ENCODE measurements at places on chromosomes 6 and 20.
A peak's percentile ranks its signal among the peaks of the same experiment; 100 is the strongest.

DNA sequence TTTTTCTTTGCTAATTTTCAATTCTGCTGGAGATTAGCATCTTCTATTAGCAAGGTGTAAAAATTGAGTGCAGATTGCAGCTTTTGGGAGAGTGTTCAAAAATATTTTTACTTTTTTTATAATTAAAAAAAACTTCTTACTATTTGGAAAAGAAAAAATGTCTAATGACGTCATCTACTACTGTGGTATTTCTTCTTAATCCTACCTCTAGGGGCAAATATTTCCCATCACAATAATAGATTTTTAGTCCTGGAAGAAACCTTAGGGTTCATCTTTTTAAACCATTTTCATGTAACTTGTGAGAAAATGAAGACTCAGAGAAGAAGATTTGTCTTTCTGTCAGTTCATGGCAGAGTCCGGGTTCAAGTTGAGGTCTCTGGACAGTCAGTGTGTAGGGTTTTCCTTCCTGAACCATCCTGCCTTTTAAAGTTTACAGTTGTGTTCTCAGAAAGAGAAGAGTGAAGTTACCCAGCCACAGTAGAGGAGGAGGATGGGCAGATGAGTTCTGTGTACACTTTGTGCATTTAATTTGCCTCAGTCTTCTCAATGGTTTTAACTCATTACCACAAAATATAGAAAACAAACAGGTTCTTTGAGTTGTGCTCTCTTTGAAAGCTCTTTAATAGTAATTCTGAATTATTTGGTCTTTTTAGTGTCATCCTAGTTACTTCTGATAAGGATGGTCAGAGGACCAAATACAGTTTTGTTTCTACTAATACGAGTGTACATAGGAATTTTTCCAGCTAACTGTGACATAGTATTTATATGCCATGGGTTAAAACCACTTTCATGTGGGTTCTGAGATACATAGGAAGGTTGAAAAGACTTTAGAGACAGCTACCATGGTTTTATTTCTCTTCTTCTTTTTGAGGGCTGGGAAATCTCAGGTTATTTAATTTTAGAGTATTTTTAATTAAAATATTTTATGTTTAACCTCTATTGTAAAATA, 184.7 kb downstream of the CDKAL1 start:
- no peak for DNase-seq

GRCh38 chr6:141848029-141848890, 284.5 kb upstream of the GJE1 start:
- DNase-seq = no peak

DNA sequence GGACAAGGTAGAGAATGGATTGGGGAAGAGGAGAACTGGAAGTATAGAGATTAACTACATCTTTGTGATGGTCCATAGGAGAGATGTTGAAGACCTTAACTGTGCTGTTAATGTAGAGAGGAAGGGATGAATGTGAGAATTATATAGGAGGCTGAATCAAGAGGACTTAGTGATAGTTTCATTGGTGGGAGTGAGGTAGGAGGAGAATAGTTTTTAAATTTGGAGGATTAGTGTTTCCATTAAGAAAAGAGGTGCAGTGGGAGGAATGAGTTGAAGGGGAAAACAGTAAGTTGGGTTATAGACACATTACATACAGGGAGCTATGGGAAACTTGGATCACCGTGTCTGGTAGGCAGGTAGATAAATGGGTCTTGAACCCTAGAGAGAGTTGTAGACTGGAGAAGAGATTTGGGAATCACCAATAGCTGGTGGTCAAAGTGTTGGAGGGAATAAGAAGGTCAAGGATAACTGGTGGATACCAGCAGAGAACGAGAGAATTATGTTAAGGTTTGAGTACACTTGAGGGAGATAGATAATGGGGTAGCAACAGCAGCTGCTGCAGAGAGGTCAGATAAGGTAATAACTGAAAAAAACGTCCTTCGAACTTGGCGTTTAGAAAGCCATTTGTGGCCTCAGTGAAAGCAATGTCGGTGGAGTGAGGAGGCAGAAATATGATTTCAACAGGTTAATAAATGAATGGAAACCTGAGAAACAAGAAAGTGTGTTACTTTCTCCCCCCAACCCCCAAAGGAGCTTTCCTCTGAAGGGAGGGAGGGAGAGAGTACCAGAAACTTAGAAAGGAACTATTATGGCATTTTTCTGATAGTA, 3.1 kb downstream of the C6orf89 start:
- DNase-seq = peak; percentile 59

DNA sequence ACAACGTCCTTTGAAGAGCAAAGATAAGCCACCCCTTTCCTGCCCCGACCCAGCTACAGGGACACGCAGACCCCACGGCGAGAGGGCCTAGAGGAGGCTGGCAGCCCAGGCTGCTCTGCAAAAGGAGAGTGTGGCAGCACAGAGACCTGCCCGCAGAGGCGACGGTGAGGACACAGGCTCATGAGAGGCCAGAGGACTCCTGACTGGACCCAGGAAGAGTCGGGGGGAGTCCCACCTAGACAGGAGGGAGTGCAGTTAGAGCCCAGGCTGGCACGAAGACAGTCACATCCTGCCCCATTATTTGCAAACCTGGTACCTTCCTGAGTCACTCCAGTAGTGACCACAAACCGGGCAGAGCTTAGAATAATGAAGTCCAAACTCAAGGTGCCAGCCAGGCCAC, 227.7 kb upstream of the CDH4 start:
- no peak for DNase-seq

DNA sequence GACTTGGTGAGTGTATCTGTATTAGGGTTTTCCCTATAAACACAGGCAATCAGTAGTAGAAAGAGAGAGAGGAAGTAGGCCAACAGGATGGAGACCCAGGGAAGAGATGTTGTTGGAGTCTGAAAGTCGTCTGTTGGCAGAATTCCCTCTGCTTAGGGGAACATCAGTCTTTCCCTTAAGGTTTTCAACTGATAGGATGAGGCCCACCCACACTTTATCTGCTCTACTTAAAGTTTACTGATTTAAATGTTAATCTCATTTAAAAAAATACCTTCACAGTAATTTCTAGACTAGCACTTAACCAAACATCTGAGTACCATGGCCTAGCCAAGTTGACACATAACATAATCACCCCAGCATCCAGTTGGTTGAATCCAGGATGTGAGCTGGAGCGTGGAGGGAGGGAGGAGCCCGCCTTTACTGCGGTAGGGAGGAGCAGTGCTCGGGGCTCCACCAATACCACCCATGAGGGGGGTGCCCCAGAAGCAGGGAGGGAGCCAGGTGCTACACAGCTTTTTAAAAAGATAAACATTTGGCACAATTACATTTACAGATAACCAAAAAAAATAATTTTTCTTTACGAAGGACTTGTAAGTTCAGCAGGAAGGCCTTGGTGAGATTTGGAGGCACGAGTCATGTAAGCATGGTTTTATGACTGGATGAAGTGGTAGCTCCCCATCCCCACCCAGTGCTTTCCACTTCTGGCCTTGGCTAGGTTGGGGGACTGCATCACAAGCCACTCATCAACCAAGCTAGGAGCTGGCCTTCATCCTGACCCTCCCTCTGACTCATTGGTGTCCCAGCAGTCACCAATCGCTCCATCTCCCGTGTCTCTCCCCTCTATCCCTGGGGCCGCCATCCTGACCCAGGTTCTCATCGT, 18.4 kb upstream of the SNX9 start:
- no peak for DNase-seq

GRCh38 chr6:167485186-167485978, 160.5 kb downstream of the TTLL2 start:
- peak; percentile 58 for DNase-seq

GRCh38 chr6:68880050-68880813, 245.2 kb downstream of the ADGRB3 start:
- DNase-seq = peak; percentile 54

DNA sequence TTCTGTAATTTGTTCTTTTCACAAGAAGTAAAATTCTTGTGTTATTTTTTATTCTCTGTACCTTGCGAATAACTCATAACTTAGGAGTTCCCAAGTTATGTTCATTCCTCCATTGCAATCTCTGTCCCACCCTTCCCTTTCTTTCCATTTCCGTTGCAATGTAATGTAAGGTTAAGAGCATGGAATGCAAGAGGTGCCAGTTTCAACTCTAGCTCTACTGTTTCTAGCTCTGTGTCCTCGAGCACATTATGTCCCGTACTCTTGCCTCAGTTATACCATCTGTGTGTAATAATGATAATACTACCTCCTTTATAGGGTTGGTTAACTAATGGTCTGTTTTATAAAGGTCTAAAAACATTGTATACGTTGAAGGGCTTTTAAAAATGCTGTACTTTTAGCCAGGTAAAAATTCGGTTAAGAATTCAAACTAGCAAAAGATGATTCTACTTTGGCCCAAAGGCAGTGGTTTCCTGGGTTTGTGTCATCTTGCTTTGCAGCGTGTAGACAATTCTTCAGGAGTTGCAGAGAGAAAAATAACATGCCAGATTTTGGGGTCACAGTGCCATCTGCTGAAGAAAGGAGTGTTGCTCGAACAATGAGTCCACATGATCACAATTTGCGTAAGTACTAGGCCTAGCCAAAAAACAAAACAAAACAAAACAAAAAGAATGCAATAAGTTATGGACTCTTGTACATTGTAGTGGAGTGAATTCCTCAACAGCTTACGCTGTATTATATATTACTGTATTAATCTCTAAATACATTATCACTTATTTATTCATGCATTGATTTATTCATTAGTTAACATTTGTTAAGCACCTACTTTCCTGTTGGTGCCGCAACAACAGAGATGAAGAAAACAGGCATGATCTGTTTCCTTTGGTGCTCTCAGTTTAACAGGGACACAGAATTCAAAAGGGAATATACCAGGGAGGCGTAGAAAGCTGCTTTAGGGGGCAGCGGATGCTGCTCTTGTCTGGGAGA, 10.0 kb upstream of the PFDN4 start:
- DNase-seq = peak; percentile 33

GRCh38 chr6:15255481-15255880, 9.6 kb downstream of the JARID2 start:
- DNase-seq = peak; percentile 90

GRCh38 chr6:154406301-154406700, 49.7 kb upstream of the IPCEF1 start:
- no peak for DNase-seq

DNA sequence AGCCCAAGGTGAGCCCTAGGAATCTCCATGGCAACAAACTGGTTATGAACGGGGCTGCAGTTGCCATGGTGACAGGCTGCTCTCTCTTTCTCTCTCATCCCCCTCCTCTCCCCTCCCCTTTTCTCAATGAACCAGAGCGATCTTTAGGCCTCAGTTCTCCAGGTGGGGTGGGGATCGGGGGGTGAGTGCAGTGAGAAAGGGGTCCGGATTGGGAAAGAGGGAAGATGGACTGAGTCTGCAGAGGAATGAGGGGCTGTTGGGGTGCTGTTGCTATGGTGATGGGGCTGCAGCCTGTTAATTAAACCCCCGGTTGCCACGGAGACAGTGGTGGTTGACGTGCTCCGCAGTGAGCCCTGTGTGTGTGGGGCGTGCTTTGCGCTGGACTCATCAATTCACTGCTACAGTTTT, 3.6 kb upstream of the SLC12A5 start:
- DNase-seq = no peak

GRCh38 chr20:13913131-13913530, 77.3 kb downstream of the SEL1L2 start:
- DNase-seq = no peak

Data from NCI-H82 (cell line).